Stimulated activated CD4-positive, alpha-beta T cell treated with anti-CD3 and anti-CD28 coated beads, Interleukin-4, amount 100 ng/mL, for 48 hours (primary cell): ENCODE measurements at places on chromosomes 5 and 9.

DNA sequence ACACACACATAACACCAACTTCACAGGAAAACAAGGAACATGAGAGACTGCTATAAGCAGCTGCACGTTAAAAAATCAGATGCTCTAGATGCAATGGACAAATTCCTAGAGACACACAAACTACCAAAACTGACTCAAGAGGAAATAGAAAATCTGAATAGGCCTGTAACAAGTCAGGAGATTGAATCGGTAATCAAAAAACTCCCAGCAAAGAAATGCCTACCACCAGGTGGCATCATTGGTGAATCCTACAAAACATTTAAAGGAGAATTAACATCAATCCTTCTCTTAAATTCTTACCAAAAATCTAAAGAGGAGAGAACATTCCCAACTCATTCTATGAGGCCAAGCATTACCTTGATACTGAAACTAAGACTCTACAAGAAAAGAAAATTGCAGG is 54.9 kb downstream of the NDST1 start:
- DNase-seq, result no peak

DNA sequence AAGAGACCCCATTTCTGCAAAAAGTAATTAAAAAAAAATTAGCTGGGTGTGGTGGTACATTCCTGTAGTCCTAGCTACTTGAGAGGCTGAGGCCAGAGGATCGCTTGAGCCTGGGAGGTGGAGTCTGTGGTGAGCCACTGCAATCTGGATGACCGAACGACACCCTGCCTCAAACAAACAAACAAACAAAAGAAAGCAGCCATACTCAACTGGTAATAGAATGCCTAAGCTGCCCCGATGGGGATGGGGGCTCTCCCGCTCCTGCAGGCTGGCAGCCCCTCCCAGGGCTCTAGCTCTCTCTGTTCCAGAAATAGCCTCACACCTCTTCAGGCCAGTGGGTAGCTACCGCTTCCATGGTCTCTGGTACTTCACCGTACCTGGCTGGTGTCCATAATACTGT is 241.8 kb downstream of the FANCC start:
- DNase-seq, result no peak

GRCh38 chr5:111680737-111681413 is 76.1 kb downstream of the NREP start:
- DNase-seq, result no peak

DNA sequence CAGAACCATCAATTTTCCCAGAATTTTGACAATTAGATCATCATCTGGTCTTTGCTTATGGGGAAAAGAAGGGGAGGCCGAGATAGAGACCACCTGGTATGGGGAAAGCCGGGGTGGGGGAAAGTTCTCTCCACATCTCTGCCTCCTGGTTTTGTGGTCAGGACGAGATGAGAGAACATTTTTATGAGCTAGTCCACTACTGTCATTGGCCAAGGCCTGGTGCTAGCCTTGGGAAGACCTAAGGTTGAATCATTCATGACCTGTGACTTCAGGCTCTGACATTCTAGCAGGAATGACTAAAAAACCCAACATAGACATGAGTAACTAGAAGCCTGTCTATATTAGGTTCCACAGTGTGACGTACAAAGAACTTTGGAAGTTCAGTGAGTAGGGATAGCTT is 135.2 kb downstream of the PTTG1 start:
- DNase-seq, result no peak

- DNase-seq, result no peak
These were observed 7.0 kb downstream of the PAX5 start for GRCh38 chr9:37026931-37027581.

DNA sequence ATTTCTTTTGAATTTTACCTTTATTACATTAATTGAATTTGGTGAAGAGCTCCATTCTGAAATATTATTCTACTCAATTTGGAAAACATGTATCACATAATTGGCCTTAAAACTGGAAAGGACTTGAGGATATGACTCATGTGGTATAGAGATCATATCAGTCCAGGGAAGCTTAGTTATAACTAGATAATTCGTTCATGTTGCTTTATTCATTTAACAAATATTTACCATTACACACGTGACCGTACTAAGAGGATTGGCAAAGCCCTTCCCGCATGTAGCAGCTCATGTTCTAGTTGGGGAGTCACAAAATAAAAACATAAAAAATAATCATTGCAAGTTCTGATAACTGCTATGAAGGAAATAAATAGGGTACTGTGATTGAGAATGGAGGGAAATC is 1816.5 kb downstream of the MAT2B start:
- DNase-seq, result no peak

- no peak for DNase-seq
These were observed 4.5 kb downstream of the OCLN start for GRCh38 chr5:69497006-69497520.

DNA sequence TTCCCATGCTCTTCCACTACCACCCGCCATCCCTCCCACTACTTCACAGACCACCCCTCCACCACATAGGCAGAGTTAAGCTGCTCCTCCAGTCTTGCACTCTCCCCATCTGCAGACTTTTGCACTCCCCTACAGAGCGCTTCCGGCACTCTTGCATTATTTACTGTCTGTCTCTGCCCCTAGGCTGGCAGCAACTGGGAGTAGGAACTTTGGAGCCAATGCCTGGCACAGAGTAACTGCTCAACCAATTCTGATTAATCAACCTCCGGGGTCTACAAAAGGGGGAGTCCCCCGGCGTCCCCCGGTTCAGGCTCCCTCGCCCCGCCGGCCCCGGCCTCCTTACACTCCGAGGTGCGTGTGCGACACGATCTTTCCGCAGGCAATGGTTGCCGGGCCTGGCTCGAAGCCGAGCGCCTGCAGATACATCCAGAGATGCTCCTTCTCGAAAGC is 498 bp downstream of the HAUS6 start:
- peak; percentile 16 for DNase-seq

DNA sequence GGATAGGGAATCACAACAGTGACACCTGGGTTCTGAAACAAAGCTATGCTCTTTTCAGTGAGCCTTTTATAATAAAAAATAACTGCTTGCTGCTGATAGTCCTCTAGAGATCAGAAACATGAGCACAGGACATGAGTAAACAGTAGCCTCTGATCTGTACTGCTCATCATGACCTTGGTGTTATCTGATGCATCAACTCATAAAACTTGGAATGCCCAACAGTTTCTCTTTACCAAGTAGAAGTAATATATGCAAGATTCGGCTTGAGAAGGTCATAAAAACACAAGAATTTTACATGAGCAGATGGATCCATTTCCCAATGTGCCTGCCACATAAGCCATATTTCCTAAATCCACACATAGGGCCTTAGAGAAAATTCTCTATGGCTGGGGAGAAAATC is 318.3 kb upstream of the GRAMD2B start:
- DNase-seq, result no peak

DNA sequence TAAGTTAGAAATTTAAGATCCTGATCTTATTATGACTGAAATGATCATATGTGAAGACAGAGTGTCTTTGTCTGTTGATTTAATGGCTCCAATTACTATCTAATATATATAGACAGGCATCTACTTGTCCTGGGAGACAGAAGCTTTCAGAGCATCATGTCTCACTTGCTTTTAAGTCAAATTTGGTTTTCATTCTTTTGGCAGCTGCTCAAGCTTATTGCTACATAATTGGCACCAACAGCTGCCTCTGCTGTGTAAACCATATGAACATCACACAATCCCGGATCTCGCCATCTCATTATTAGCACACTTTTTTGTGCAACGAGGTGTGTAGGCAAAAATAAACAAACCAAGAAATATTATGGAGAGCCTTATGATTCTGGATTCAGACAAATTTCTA is 1717.9 kb downstream of the EFNA5 start:
- no peak for DNase-seq

DNA sequence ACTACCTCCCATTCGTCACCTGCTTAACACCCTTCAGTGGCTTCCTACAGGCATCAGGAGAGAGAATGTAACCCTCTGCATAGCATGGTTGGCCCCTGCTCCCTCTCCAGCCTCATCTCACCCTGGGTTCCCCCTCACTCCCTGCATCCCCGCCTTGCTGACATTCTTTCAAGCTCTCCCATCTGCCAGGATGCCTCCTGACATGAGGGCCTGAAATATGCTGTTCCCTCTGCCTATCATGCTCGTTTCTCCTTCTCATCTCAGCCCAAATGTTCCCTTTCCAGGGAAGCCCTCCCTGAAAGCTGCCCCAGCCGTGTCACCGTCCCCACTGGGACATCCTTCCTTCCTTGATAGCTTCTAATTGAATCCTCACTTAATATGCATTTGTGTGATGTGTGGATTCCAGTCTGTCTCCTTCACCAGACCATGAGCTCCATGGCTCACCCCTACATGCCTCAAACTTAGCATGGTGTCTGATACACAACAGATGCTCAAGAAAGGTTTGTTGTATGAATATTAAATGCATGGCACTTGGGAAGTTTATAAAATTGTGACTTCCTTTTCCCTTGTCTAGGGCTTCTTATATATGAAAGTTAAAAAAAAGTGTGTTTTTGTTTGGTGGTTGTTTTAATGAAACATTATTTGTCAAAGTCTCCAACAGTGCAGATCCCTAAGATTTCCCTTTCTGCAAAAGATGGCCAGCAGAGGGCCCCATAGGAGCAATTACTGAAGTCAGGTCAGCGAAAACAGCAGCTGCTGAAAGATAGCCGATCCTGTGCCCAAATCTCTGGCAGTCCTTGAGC is 7.3 kb upstream of the C5orf58 start:
- peak; percentile 62 for DNase-seq

DNA sequence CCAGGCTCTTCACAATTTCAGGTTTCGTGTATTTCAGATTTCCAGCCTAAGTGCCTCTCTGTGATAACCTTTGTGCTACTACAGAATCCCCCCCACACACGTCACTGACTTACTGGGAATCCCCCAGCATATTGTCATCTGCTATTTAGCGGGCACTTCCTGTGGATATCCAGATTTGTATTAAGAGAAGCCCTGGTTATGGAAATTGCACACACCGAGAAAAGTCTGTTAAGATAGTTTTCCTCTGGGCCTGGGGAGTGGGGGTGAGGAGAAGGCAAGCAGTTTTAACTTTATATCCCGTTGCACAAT is 269.9 kb downstream of the MED10 start:
- DNase-seq, result no peak

- peak; percentile 4 for DNase-seq
These were observed 73.7 kb downstream of the RCL1 start for GRCh38 chr9:4866239-4866969.

GRCh38 chr9:94926431-94926800 is 199.9 kb downstream of the AOPEP start:
- no peak for DNase-seq

GRCh38 chr9:88006511-88007290 is 32.4 kb upstream of the CDK20 start:
- no peak for DNase-seq

- no peak for DNase-seq
These were observed 10.7 kb upstream of the NTNG2 start for GRCh38 chr9:132151118-132151517.

GRCh38 chr5:10936081-10936855 is 175.2 kb upstream of the DAP start:
- no peak for DNase-seq

DNA sequence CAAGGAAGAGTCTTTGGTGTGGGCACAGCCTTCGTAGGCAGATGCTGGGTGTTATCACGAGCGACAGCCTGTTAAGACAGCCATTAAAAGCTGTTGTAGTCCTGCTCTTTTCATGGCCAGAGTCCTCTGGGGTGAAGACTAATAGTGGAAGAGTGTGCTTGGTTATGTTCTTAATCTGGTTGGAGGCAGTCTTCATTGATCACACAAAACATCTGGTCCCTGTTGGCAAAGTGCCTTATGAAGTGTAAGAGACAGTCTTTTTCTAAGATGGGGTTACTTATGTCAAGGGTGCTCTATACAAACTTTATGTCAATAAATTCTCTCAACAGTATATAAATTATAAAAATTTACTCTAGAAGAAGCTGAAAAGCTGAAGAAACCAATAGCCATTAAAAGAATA is 280.4 kb downstream of the CAAP1 start:
- no peak for DNase-seq

DNA sequence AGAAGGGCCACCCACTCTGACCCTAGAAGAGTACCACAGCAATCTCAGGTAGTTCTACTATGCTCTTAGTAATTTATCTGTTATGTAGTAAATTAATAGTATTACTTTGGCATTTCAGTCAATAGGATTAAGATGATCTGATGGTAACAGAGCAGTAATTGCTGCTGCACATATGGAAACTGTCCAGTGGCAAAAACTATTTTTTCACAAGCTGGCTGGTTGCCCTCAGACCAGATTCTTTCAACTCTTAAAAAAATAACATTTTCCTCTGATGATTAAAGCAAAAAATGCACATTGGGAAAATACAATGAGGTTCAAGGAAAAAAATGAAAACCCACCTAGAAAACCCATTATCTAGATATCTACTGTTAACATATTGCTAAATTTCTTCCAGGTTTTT is 19.7 kb downstream of the GLRA1 start:
- no peak for DNase-seq

DNA sequence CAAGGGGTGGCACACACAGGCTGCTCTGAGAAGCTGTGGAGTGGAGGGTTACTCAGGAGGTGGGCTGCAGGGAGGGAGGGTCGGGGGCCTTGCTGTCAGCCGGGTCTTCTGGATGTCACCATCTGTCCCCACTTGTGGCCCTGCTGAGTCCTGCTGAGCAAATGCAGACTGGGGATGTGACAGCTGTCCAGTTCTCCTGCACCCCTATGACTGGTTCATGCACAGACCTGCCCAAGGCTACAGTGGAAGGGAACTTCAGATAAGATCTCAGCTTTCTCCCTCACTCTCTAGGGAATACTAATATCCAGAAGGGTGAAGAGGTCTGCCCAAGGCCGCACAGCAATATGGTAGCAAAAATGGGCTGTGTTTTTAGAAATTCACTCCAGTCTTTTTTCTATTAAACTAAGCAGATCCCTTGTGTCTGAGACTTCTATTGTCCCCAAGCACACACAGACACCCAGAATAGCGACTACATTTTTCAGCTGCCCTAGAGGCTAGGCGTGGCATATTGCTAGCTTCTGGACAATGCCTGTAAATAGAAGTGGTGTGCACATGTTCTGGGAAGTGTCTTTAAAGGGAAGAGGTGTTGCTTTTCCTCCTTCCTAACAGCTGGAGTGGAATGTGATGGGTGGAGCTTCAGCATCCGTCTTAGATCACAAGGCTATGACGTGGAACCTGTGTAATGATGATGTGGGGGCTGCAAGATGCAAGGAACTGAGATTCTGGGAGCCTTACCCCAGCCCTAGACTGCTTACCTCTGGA is 51.1 kb upstream of the TBC1D2 start:
- no peak for DNase-seq

DNA sequence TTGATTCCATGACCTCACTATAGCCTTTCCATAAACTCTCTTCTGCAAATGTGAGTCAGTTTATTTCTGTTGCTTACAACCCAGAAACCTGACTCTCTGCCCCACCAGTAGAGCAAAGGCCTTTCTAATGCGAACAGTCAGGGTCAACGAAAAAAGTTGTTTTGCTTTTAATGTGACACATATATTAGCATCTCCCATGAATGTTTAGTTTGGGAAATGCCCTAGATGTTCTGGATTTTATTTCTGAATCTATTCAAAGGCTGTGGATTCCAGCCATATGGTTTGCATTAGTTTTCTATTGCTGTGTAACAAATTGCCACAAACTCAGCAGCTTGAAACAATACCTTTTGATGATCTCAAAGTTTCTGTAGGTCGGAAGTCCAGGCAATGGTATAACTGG is 193.5 kb downstream of the GNA14 start:
- no peak for DNase-seq
